Type B pancreatic cell (in vitro differentiated cells): ENCODE measurements at places on chromosomes 6 and 20. TPM values are rescaled to one million over a fixed set of nuclear protein-coding genes. Genes with fewer than 3 reads are reported as not detected.

GRCh38 chr6:136647363-136647852 is 97.2 kb upstream of the MAP7 start:
- no peak for DNase-seq

- no peak for DNase-seq
Measured at GRCh38 chr6:46772762-46773161, 20.4 kb upstream of the MEP1A start.

- no peak for DNase-seq
Measured at GRCh38 chr6:1525364-1526038, 84.2 kb upstream of the FOXC1 start.

GRCh38 chr6:1552296-1552761 is 57.4 kb upstream of the FOXC1 start:
- DNase-seq: no peak

DNA sequence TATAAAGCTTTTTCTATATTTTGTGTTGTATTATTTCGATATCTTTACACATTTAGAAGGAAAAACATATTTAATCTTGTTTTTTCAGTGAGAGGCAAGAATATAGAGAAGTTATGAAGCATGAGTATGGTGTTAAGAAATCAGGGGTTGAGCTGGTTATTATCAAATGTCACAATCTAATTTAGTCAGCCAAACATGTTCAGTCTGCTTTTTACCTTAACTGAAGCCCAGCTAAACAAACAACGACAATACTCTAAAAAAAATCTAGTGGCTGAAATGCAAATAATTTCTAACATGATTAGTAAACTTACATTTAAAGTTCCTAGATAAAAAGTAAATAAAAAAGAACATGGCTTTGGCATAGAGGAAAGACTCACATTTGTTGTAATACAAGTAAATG is 433.8 kb upstream of the NRSN1 start:
- DNase-seq: no peak

DNA sequence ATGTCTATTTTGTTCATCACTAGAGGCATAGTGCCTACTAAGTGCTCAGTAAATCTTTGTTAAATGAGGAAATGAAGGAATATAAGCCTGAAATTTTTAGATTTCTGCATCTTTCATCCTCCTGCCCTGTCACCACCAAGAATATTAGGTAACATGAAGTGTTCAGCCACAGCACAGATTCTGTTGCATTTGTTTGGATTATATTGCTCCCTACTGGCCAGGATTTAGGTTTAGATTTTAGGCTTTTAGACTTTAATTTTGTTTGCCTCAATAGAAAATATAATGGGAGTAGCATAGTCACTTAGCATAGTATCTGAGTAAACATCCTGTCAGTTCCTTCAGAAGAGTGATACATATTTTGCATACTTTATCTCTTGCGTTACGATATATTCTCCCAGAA is 14.2 kb downstream of the FARS2 start:
- DNase-seq: no peak

DNA sequence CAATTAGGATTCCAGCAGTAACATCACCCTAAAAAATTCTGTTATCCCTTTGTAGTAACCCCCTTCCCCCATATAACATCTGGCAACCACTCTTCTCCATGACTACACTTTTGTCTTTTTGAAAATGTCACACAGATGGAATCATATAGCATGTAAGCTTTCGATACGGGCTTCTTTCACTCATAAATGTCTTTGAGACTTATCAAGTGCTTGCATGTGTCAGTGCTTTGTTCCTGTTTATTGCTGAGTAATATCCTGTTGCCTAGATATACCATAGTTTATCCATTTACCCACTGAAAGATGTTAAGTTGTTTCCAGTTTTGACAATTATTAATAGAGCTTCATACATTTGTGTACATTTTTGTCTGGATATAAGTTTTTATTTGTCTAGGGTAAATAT is 10.4 kb upstream of the SNPH start:
- DNase-seq: no peak

- no peak for DNase-seq
Measured at GRCh38 chr20:38216201-38216600, 44.3 kb downstream of the KIAA1755 start.

GRCh38 chr6:112118034-112118433 is 30.6 kb downstream of the FAM229B start:
- DNase-seq: no peak

- no peak for DNase-seq
Measured at GRCh38 chr6:141521440-141521839, 611.3 kb upstream of the GJE1 start.

DNA sequence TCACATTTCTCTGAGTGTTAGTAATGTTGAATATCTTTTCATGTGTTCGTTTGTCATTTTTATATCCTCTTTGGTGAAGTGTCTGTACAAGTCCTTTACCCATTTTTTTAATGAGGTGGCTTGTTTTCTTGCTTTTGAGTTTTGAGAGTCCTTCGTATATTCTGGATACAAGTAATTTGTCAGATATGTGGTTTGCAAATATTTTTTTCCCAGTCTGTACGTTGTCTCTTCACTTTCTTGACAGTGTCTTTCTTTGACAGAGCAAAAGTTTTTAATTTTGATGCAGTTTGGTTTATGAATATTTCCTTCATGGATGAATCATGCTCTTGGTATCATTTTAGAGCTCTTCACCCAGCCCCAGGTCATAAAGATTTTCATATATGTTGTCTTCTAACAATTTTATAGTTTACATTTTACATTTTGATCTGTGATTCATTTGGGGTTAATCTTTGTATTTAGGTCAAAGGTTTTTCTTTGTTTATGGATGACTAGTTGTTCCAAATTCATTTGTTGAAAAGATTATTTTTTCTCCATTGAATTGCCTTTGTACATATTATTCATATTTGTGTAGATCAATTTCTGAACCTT is 152.5 kb downstream of the MRPL14 start:
- no peak for DNase-seq

DNA sequence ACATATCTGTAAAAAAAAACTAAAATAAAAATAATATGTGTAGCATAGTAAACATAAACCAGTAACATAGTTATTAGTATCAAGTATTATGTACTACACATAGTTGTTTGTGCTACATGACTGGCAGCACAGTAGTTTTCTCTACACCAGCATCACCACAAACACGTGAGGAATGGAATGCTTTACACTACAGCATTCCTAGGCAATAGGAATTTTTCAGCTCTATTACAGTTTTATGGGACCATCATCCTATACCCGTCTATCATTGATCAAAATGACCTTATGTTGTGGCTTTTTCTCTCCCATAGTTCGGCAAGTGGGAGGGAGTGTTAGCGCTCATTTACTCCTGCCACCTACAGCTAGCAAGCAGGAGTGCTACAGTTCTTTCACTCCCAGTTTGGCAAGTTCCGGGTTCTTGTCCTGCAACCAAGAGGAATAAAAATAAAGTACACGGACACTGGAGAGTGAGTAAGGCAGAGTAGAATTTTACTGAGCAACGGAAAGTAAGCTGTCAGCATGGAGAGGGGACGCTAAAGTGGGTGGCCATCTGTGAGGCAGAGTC is 196.8 kb upstream of the HSF2 start:
- DNase-seq: no peak

DNA sequence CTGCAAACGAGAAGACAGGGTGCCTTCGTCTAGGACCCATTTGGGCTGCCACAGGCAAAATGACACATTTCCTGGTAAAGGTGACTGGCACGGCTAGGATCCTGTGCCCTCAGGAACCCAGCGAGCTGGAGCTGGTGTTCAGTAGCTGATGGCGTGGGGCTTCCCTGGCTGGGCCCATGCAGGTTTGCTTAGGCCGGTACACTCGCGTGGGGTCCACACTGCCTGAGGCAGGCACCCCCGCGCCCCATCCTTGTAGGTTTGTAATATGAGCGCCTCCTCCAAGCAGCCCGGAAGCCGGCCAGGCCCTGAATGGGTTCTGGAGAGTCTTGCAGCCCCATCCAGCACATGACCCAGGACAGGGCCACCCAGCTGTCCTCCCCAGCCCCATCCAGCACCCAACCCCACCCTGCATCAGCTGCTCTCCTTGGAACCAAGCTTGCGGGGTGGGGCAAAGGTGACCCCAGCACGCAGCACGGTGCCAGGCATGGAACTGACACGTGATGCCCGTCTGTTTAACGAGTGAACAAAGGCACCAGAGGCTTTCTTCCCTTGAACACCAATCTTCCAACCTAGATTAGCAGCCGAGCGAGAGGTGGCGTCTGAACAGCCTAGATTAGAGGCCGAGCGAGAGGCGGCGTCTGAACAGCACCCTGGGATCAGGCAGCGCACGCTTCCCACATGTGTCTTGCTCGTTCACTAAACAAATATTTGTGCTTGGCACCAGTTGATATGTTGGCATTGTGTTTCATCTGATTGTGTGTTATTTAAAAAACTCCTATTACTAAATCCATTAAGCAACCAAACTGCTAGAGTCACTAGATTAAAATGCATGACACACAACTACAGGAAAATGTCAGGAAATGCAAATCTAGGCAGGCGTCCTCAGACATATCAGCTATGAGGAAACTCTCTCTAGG is 112.1 kb downstream of the DLL1 start:
- DNase-seq: peak; percentile 62

DNA sequence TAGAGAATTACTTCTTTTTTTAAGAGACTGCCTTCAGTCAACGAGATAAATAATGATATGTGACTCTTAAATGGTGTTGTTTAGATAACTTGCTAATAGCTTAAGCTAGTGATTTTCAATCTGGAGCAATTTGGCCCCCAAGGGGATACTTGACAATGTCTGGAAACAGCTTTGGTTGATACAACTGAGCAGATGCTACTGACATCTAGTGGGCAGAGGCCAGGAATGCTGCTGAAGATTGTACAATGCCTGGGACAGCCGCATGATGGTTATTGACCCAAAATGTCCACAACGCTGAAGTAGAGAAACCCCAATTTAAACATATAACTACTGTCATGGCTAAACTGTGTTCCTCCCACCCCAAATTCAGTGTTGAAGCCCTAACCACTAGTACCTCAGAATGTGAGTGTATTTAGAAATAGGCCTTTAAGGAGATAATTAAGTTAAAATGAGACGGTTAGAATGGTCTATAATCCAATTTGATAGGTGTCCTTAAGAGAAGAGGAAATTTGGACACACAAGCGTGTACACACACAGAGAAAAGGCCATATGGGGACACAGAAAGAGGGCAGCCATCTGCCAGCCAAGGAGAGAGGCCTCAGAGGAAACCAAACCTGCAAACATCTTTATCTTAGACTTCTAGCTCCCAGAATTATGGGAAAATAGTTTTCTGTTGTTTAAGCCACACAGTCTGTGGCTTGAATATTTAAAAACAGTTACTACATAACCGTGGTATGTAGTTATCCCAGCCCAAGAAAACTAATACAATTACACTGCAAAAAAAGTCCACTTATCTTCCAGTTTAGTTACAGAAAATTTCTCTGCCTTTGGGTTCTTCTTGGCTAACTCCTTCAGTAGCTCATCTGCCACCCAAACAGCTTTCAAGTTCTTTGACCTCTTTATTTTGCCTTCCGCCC is 22.2 kb downstream of the RWDD2A start:
- DNase-seq: no peak

Gene ZSCAN23
- 10.3 and 11.2 TPM in 2 replicates for total RNA-seq

Gene SMLR1
- 0.53 and 1.3 TPM in 2 replicates for total RNA-seq

Gene PRICKLE4
- total RNA-seq: 2.1 and 2.8 TPM in 2 replicates

Gene PAX1
- total RNA-seq: 0.43 and 2.7 TPM in 2 replicates

Gene LPIN3
- total RNA-seq: 17.5 and 31.6 TPM in 2 replicates
